ENCODE measurements at places on chromosomes 1 and 21. TPM values are rescaled to one million over a fixed set of nuclear protein-coding genes. Genes with fewer than 3 reads are reported as not detected.
A peak's percentile ranks its signal among the peaks of the same experiment; 100 is the strongest.

FNDC10 gene
- total RNA-seq: 46.5 TPM

CYP2J2 gene
- total RNA-seq: 3.8 TPM

AGMAT gene
- total RNA-seq: 0.70 TPM

SLC27A3 gene
- total RNA-seq: 20.7 TPM

LCE1A gene
- total RNA-seq: not detected

SH2D5 gene
- total RNA-seq: 0.98 TPM

ARHGAP30 gene
- not detected for total RNA-seq

ZSWIM5 gene
- total RNA-seq: 10.3 TPM

DNA sequence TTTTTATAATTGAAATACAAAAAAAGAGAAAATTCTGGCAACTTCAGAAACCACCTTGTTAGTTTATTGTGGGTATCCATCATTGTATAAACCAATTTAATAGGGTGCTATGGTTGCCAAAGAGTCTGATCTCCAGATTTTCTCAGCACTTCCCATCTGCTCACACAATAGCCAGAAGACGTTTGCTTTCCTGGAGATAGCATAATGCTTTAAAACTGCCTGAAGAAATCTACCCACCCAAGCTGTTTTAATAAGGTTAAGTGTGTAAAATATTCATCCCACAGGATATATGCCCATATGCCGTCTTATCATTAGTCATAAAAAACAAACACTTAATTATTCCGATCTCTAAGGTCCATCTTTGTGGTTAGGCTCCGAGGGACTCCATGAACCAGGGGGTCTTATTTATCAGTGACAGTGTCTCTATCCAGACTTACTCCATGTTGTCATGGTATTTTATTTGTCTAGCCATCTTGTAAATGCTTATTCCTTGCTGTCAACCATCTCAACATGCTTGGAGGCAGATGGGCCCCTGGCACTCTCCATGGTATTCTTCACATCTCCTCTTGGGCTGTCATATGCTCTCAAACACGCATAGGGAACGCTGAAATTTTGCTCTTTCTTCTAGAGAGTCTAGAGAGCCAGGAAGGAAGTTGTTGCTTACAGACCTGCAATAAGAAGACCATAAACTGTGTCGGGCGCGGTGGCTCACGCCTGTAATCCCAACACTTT is 58.5 kb downstream of the MAP10 start:
- H3K4me3 ChIP-seq: no peak overlapping the region
- no peaks in the 10 kb centered on the region for H3K27me3 ChIP-seq
- peaks cover 21% of the 10 kb centered on the region for H3K4me1 ChIP-seq
- H3K36me3 ChIP-seq: no peaks in the 10 kb centered on the region
- no peak for DNase-seq

- no peak overlapping the region for H3K27ac ChIP-seq
- no peak overlapping the region for H3K4me3 ChIP-seq
- no peaks in the 10 kb centered on the region for H3K27me3 ChIP-seq
- H3K4me1 ChIP-seq: peaks cover 5% of the 10 kb centered on the region
- DNase-seq: no peak
- H3K36me3 ChIP-seq: no peaks in the 10 kb centered on the region
Measured at GRCh38 chr1:246066573-246066972, 440.5 kb downstream of the SMYD3 start.

DNA sequence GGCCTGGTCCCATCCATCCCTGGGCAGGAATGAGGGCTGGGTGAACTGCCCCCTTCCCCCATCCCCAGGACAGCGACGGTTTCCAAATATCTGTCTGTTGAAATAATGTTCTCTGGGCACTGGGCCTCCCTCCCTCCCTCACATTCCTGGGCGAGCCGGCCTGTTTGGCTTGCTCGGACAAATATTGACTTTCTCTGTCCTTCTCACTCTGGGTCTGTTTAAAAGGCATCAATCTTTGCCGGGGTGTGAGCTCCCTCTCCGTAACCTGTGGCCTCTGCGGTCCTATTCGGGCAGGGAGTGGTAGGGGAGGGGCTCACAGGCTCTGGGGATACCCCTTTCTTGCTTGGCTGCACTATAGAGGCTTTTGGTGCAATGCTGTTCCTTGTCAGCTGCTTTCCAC is 40.2 kb downstream of the FOXD2 start:
- H3K36me3 ChIP-seq: no peaks in the 10 kb centered on the region
- H3K4me3 ChIP-seq: no peak overlapping the region
- H3K27me3 ChIP-seq: peaks cover 46% of the 10 kb centered on the region
- H3K4me1 ChIP-seq: no peaks in the 10 kb centered on the region
- H3K27ac ChIP-seq: no peak overlapping the region
- DNase-seq: no peak

GRCh38 chr21:45768011-45768739 is 124.7 kb downstream of the PCBP3 start:
- no peaks in the 10 kb centered on the region for H3K36me3 ChIP-seq
- H3K4me3 ChIP-seq: no peak overlapping the region
- DNase-seq: peak; percentile 54
- H3K27ac ChIP-seq: no peak overlapping the region
- H3K4me1 ChIP-seq: no peaks in the 10 kb centered on the region

- no peak overlapping the region for H3K4me3 ChIP-seq
- no peaks in the 10 kb centered on the region for H3K4me1 ChIP-seq
- peak; percentile 73 for DNase-seq
- no peaks in the 10 kb centered on the region for H3K36me3 ChIP-seq
Measured at GRCh38 chr21:35840197-35840799, 220.0 kb downstream of the SETD4 start.

- no peaks in the 10 kb centered on the region for H3K4me1 ChIP-seq
- H3K4me3 ChIP-seq: no peak overlapping the region
- no peak overlapping the region for H3K27ac ChIP-seq
- no peaks in the 10 kb centered on the region for H3K27me3 ChIP-seq
- DNase-seq: no peak
- H3K36me3 ChIP-seq: no peaks in the 10 kb centered on the region
Measured at GRCh38 chr1:167984886-167985489, 48.1 kb upstream of the MPC2 start.

- no peaks in the 10 kb centered on the region for H3K27me3 ChIP-seq
- H3K36me3 ChIP-seq: no peaks in the 10 kb centered on the region
- H3K4me3 ChIP-seq: no peak overlapping the region
- no peak overlapping the region for H3K27ac ChIP-seq
- DNase-seq: no peak
- no peaks in the 10 kb centered on the region for H3K4me1 ChIP-seq
Measured at GRCh38 chr1:2115702-2116341, 65.6 kb downstream of the PRKCZ start.

DNA sequence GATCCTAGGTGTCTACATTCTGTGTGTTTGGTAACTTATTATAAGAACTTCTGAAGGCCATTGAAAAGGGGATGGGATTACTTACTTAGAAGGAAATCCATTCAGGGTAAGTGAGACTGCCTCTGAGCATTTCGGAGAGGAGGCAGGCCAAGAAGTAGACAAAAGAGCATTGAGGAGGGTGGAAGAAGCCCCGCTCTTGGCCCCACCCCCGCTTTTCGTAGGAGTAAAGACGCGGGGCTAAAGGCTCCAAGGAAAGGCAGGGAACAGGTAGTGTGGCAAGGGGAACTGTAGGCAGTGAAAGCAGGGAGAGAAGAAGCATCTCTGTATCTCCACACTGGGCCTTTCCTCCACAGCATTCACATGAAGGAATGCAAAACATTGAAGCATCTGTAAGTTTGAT is 51.8 kb upstream of the GRIK1 start:
- H3K27ac ChIP-seq: no peak overlapping the region
- no peak overlapping the region for H3K4me3 ChIP-seq
- H3K27me3 ChIP-seq: no peaks in the 10 kb centered on the region
- no peak for DNase-seq
- H3K36me3 ChIP-seq: no peaks in the 10 kb centered on the region

DNA sequence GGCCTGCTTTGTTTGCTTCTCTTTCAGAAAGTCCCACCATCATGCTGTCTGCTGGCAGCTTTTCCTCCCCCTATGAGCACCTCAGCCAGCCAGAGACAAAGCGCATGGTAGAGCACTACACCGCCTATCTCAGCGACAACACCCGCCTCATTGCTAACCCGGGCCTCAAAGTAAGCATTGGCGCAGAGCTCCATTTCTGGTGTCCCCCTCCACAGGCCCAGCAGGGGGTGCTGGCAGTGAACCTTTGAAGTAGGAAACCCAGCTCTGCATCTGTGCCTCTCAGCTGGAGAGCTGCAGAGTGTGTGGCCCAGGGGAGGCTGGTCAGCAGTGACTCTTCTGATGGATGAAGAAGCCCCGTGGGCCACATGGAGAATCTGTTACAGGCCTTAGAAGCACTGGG is 81.2 kb upstream of the RAVER2 start:
- peak overlapping the region; percentile 1 for H3K27ac ChIP-seq
- no peaks in the 10 kb centered on the region for H3K27me3 ChIP-seq
- H3K4me1 ChIP-seq: peaks cover 11% of the 10 kb centered on the region
- no peak overlapping the region for H3K4me3 ChIP-seq
- H3K36me3 ChIP-seq: peaks cover 27% of the 10 kb centered on the region

- no peak overlapping the region for H3K27ac ChIP-seq
- no peaks in the 10 kb centered on the region for H3K4me1 ChIP-seq
- H3K36me3 ChIP-seq: no peaks in the 10 kb centered on the region
- H3K4me3 ChIP-seq: no peak overlapping the region
- DNase-seq: no peak
Measured at GRCh38 chr1:60948486-60948885, 133.9 kb upstream of the NFIA start.

- H3K36me3 ChIP-seq: no peaks in the 10 kb centered on the region
- no peak for DNase-seq
- H3K27ac ChIP-seq: no peak overlapping the region
- H3K4me1 ChIP-seq: no peaks in the 10 kb centered on the region
- no peak overlapping the region for H3K4me3 ChIP-seq
- H3K27me3 ChIP-seq: no peaks in the 10 kb centered on the region
Measured at GRCh38 chr1:41802532-41803501, 115.9 kb downstream of the HIVEP3 start.

GRCh38 chr1:28035420-28035819 is 53.0 kb downstream of the EYA3 start:
- peaks cover 19% of the 10 kb centered on the region for H3K36me3 ChIP-seq
- peaks cover 15% of the 10 kb centered on the region for H3K4me1 ChIP-seq
- no peak overlapping the region for H3K27ac ChIP-seq
- H3K4me3 ChIP-seq: no peak overlapping the region

- DNase-seq: no peak
- no peaks in the 10 kb centered on the region for H3K27me3 ChIP-seq
- no peak overlapping the region for H3K27ac ChIP-seq
- H3K4me1 ChIP-seq: no peaks in the 10 kb centered on the region
- H3K4me3 ChIP-seq: no peak overlapping the region
Measured at GRCh38 chr1:29641921-29642320, 405.6 kb downstream of the PTPRU start.

DNA sequence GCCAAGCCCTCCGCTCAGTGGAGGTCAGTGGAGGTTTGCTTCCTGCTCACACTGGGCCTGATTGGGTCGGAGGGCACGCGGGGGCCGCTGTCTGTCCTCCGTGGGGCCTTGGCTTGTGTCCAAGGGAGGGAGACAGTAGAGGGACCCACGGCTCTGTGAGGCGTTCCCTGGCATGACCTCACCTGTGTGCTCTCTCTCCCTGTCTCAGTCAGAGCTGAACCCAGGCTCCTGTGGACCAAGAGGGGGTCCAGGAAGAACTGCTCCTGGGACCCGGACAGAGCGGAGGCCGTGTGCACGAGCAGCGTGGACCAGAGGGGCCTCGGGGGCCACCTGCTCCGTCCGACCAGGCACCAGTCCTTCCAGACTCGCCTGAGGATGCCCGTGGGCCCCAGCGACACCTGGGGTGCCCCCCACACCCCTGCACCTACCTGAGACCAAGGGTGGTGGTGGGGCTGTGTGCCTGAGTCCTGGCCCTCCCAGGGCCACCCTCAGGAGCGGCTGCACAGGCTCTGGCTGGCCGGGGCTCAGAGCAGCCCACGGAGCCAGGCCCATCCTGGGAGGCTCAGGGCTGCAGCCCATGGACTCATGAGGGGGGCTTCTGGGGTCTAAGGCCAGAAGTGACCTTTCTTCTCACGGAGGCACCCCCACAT is 13.3 kb upstream of the TTLL10 start:
- H3K27me3 ChIP-seq: peaks cover 13% of the 10 kb centered on the region
- no peaks in the 10 kb centered on the region for H3K36me3 ChIP-seq
- H3K4me3 ChIP-seq: no peak overlapping the region
- H3K4me1 ChIP-seq: peaks cover 9% of the 10 kb centered on the region
- no peak overlapping the region for H3K27ac ChIP-seq
- DNase-seq: no peak

DNA sequence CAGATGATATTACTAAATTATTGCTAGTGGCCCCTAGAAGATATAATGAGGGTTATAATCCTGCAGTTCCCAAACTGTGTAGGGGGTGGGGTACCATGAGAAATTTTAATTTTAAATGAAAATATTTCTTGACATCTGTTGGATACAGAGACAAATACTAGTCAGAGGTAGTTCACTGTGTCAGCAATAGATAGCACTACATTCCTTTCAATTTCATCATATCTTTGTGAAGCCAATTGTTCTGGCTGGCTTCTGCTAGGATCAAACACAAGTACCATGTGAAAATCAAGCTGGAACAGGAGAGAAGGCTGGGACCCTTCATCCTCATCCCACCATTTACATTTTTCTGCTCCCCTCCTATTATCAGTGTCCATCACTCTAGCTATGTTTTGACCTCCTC is 208.1 kb downstream of the USH2A start:
- H3K27ac ChIP-seq: no peak overlapping the region
- no peak for DNase-seq
- H3K4me1 ChIP-seq: no peaks in the 10 kb centered on the region
- no peaks in the 10 kb centered on the region for H3K36me3 ChIP-seq
- no peaks in the 10 kb centered on the region for H3K27me3 ChIP-seq

DNA sequence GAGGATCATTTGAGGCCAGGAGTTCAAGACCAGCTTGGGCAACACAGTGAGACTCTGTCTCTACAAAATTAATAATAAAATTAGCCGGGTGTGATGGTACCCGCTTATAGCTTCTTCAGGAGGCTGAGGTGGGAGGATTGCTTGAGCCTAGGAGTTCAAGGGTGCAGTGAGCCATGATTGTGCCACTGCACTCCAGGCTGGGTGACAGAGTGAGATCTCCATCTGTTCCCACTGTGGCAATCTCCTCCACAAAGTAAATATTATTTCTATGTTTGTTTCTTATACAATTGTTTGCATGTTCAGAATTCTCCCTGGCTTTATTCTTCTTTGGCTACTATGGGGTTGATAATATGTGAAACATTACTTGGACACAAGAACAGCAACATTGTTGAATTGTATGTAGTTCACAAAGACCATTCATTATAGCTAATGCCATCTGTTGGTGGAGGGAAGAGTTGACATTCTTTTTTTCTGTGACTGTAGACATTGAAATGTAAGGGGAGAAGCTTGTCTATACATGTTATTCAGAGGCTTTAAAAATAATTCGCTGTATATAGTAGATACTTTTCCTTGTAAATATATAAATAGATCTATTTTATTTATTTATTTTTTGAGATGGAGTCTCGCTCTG is 47.8 kb upstream of the SRSF10 start:
- no peaks in the 10 kb centered on the region for H3K36me3 ChIP-seq
- H3K4me1 ChIP-seq: no peaks in the 10 kb centered on the region
- no peak overlapping the region for H3K27ac ChIP-seq
- peak; percentile 48 for DNase-seq

- DNase-seq: no peak
- peaks cover 66% of the 10 kb centered on the region for H3K36me3 ChIP-seq
- no peak overlapping the region for H3K27ac ChIP-seq
- no peaks in the 10 kb centered on the region for H3K27me3 ChIP-seq
Measured at GRCh38 chr21:33433425-33434114, 30.4 kb downstream of the IFNGR2 start.
